MCF 10A (cell line): ENCODE measurements at places on chromosomes 2 and 18. TPM values are rescaled to one million over a fixed set of nuclear protein-coding genes. Genes with fewer than 3 reads are reported as not detected.

Gene CCDC68
- 3.3 TPM in 2 replicates for total RNA-seq

DNA sequence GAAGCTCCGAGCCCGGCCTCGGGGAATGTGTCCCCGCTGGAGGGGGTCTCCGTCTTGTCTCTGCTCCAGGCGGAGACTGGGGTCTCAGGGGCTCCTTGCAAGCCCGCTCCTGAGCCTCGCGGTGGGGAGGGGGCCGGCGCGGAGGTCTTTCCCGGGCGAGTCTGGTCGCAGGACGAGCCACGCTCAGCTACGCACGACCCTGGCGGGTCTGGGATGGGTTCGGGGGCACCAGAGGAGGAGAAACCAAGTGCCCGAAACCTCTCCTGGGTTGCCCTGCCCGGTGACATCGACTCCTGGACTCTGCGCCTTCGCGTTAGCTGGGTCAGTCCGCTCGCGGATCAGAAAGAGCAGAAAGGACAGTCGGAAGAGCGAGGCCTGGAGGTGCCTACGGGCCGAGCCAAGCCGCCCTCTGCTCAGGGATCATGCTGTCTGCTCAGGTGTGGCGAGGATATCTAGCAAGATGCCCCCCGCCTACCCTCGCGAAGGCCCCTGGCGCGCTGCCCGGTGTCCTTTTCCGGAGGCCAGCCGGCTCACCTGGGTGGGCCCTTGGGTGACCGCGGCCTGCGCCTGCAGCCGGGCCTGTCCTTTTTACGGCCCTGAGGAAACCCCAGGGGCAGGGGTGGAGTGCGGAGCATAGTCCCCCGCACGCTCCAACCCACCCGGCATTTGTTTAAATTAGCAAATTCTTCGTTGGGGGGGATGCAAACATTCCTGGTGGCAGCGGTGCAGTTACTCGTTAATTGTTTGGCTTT, 58.7 kb downstream of the SNORC start:
- no peak overlapping the region for H3K27ac ChIP-seq
- peaks cover 7% of the 10 kb centered on the region for H3K4me1 ChIP-seq
- no peak for DNase-seq
- peak overlapping the region; percentile 43 for H3K4me3 ChIP-seq
- no peaks in the 10 kb centered on the region for H3K27me3 ChIP-seq
- H3K36me3 ChIP-seq = no peaks in the 10 kb centered on the region

DNA sequence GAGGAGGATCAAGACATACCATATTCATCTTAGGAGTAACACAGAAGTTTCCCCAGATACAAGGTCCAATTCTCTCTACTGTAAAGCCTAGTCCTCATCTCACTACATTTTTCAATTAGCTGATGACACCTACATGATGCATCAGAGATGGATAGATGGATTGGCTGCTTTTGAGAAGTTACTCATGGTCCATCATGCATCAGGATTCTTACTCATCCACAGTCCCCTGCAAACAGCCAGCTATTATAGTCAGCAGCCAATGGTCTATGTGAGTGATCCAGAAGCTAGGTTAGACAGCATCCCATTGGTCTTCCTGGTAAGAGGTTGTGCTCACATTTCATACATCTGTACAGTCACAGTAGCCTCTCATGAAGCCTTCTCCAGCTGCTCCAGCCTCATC, 154.5 kb upstream of the NRP2 start:
- H3K4me3 ChIP-seq = no peak overlapping the region
- no peaks in the 10 kb centered on the region for H3K27me3 ChIP-seq
- no peaks in the 10 kb centered on the region for H3K36me3 ChIP-seq

- H3K27me3 ChIP-seq = no peaks in the 10 kb centered on the region
- no peaks in the 10 kb centered on the region for H3K36me3 ChIP-seq
- no peak overlapping the region for H3K4me3 ChIP-seq
- H3K27ac ChIP-seq = no peak overlapping the region
- peak; percentile 20 for DNase-seq
Measured at GRCh38 chr18:8052237-8052701, 485.2 kb downstream of the PTPRM start.

DNA sequence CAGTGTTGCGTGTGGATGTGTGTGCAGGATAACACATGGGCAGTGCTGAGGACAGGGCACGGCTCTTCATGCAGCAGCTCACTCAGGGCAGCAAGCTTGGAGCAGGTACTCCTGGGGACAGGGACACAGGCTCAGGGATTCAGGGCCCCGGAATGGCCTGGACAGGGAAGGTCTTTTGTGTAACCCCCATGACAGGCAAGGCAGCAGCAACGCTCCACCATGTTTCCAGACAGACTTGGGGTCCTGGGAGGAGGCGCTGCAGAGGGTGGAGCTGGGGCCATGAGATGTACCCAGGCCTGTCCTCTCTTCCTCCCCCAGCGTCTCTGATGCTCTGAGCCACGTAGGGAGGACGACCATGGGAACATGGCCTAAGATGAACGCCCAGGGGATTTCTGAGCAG, 58.3 kb downstream of the ADNP2 start:
- no peak for DNase-seq
- no peak overlapping the region for H3K27ac ChIP-seq
- H3K36me3 ChIP-seq = peaks cover 26% of the 10 kb centered on the region
- peaks cover 14% of the 10 kb centered on the region for H3K4me1 ChIP-seq
- H3K4me3 ChIP-seq = no peak overlapping the region

Gene C2orf15
- 0.74 and 0.93 TPM in 2 replicates for total RNA-seq
